ENCODE measurements at places on chromosomes 1 and 21. TPM values are rescaled to one million over a fixed set of nuclear protein-coding genes. Genes with fewer than 3 reads are reported as not detected.

DNA sequence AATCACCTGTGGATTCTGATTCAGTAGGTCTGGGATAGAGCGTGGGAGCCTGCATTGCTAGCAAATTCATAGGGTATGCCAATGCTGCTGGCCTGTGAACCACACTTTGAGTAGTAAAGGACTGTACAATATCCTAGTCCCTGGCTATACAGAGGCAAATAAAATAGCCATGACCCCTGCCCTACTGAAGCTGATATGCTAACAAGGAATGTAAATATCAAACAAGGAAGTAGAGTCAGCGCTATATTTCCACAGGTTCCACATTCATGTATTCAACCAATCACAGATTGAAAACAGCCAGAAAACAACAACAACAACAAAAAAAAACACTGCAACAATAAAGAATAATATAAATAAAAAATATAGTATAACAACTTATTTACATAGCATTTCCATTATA, 77.8 kb downstream of the TM2D1 start:
- DNase-seq: no peak

The SLC22A15 gene
- 0.18 TPM for polyA plus RNA-seq

DNA sequence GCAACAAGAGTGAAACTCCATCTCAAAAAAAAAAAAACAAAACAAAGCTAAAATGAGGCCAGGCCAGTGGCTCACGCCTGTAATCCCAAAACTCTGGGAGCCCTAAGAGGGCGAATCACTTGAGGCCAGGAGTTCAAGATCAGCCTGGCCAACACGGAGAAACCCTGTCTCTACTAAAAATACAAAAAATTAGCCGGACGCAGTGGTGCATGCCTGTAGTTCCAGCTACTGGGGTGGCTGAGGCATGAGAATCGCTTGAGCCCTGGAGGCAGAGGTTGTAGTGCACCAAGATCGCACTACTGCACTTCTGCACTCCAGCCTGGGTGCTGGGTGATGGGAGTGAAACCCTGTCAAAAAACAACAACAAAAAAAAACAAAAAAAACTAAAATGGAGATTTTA, 191.2 kb upstream of the SGIP1 start:
- DNase-seq: no peak

GRCh38 chr1:38088366-38088765, 41.8 kb upstream of the POU3F1 start:
- DNase-seq: no peak

GRCh38 chr1:18032172-18032859, 75.3 kb upstream of the IGSF21 start:
- no peak for DNase-seq

- no peak for DNase-seq
Measured at GRCh38 chr1:204970937-204971336, 72.1 kb upstream of the CNTN2 start.

- DNase-seq: peak; percentile 78
Measured at GRCh38 chr1:226738995-226739695, at the start of gene ITPKB. Gene ITPKB, minus strand, starts transcription at chr1:226739282. Its CDS starts 1,824 bp downstream, at chr1:226737458.

DNA sequence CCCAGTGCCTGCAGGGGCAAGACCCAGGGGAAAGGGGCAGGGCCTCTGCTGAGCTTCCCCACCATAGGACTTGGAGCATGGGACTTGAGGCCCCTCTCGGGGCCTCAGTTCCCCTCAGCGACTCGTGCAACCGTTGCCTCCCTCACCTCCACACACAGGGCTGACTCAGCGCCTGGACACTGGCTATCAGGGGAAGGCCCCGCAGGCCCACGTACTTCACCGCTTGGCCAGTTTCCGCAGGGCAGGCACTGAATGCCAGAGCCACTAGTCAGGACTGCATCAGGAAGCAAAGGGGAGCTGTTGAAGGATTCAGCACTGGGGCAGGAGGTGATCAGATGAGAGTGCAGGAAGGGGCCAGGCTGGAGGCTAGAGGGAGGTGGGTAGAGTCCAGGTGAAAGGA, 15.5 kb upstream of the FAM131C start:
- DNase-seq: no peak

DNA sequence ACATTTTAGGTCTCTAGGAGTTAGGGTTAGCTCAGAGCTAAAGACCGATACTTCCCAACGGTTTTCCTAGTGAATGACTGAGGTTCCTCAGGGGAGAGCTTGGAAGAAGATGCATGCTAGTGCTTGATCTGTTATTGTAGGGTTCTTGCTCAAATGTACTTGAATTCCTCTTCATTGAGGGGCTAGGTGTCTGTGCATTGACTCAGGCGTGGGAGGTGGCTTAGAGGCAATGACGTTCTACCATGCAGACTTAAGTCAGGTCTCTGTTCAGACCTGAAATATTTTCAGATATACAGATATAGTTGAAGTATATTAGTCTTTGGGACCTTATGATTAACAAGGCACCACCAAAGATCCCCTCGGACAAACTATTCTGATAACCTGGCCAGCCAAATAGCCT, 23.5 kb downstream of the S100A10 start:
- DNase-seq: no peak

All from immature natural killer cell (primary cell).